ENCODE measurements at places on chromosomes 3 and 15.

DNA sequence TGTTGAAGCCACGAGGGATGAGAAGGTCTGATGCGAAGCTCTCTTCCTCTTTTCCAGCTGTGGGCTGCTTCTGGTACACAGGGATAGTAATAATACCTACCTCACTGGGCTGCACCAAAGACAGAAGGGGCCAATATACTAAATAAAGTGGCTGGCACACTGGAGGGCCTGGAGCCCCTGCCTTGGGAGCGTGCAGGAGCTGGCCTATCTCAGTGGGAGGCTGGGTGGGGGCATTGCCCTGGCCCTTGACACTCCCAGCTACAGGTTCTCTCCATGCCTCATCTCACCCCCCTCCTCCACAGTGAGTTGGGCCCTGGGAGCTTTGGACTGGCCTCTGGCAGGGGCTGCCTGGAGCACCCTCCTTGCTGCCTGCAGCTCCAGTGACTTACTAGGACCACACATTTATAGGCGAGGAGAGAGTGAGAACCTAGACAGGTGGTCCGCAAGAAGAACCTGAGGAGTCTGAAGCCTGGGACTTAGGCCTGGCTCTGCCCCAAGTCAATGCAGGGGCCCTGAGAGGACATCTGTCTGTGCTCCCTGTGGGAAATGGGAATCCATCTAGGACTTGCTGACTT is 1.6 kb downstream of the NOX5 start:
- no peak for DNase-seq

DNA sequence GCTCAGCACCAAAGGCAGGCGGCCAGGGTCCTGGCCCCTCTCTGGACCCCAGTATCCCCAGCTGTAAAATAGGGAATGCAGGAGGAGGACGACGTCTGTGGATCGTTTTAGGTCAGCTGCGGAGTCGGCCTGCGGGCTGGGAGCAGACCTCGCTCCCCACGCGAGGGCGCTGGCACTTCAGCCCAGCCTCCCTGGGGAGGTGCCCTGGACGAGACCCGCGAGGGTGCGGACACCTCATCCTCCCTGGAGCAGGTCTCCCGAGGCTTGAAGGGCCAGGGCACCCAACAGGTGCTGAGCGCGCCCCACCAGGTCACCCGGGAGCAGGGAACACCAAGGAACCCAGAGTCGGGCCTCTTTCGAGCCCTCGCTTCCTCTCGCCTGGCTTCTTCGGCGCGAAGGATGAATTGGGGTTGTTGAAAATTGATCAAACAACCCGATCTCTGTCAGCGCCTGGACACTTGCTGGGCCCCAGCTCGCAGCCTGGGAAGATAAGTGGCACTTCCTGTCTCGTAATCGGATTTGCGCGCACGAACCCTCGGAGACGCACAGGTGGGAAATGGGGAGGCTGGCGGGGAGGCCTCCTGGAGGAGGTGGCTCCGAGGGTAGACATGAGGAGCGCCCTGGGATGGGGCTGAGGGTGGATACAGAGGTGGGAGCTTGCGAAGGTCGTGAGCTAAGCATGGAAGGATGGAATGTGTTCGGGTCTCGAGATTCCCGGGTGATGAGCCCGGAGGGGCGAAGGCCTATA is 588 bp upstream of the VIPR1 start:
- peak; percentile 24 for DNase-seq

- no peak for DNase-seq
These were observed 62.6 kb downstream of the PLXNA1 start for GRCh38 chr3:127045435-127046045.

DNA sequence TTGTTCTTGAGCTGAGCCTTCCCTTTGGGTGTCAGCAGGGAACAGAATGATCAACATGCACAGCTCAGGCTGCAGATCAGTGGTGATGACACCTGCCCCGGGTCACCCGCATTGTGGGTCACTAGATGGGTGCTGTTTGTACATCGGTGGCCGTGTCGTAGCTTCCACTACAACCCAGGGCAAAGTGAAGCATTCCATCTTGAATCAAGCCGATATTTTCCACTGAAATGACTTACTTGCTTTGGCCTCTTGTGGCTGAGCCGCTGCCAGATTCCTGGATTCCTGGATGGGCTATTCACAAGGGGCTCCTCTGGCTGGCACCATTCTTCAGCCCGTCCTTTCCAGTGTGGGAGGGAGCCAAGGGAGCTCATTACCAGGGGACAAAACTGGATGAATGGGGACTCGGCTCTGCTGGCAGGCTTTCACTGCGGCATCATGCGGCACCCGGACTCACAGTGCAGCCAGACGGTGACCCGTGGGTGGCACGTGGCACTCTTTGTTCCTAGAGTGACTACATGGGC is 65.6 kb downstream of the SLCO3A1 start:
- no peak for DNase-seq

DNA sequence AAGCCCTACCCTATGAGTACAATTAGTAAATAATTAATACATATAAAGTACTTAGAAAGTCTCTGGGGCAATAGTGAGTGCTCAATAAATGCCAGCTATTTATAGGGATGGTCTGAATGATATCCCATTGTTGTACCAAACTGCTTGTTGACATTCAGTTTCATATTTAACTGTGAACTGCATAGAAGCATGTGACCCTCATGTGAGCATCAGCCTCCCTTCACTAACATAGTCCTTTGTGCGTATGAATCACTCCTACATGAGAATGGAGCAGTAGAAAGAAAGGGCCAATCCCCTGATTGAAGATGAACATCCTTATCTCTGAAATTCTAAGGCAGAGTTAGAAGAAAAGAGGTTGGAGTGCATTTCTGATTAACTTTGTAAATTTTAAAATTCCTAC is 68.7 kb upstream of the ATP10A start:
- DNase-seq, result no peak
